GM12878 (cell line): ENCODE measurements at places on chromosomes 3 and 15. TPM values are rescaled to one million over a fixed set of nuclear protein-coding genes. Genes with fewer than 3 reads are reported as not detected.

PPP2R3A gene
- polyA plus RNA-seq, result 0.06 and 0.09 TPM in 2 replicates

GOLGA8J gene
- 0.23 TPM in 1 of 2 replicates, not detected in the other for polyA plus RNA-seq

NKIRAS1 gene
- 13.6 and 16.5 TPM in 2 replicates for polyA plus RNA-seq

IL20RB gene
- 0.21 TPM in 2 replicates for polyA plus RNA-seq

CEP19 gene
- polyA plus RNA-seq, result 4.7 and 5.6 TPM in 2 replicates

MESP2 gene
- polyA plus RNA-seq, result not detected in 2 replicates

- peak; percentile 17 for DNase-seq
These were observed 334.8 kb downstream of the NAALADL2 start for GRCh38 chr3:175193815-175194518.

DNA sequence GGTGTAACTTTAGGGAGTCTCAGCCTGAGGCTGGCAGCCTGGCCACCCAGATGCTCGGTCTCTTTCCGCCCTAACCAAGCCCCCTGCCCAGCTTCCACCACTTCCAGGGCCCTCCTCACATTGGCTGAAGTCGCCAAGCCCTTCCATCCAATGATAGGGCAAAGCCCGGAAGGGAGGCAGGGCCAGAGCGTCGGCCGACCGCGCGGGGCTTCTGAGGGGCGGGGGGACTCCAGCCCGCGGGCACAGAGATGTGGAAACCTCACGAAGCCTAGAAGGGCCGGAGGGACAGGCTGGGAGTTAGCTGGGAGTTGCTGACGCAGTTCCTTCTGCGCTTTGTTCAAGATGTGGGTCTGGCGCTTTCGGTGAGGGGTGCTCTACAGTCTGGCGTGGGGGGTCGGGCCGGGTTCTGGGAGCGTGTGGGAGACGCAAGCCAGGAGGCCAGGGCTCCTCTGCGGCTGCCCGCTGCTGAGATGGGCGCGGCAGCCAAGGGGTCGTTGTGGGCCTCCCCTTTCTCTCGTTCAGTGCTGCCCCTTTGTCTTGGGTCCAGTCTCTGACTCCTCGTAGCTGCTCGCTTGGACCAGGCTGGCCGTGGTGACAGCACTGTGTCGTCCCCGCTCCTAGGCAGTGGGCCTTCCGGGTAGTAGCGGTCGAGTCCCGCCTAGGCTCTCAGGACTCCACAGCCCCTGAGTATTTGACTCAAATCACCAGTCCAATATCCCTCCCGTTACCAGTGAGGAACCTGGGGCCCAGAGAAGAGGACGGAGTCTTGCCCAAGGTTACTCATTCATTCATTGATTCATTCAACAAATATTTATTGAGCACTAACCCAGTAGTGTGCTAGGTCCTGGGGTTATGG, at the start of gene ZNF660:
ZNF660 (plus strand) TSS at position 319 of the 856 bp plus-strand sequence. CDS start 9,230 bp downstream, outside the sequence.
- no peak for DNase-seq
